Stimulated activated naive B cell treated with anti-CD40 and anti-IgM and Interleukin-4, amounts not matched to agents 10 μg/mL and 1 μg/mL and 100 μg/mL, for 72 hours (primary cell): ENCODE measurements at places on chromosomes 1 and 21.

DNA sequence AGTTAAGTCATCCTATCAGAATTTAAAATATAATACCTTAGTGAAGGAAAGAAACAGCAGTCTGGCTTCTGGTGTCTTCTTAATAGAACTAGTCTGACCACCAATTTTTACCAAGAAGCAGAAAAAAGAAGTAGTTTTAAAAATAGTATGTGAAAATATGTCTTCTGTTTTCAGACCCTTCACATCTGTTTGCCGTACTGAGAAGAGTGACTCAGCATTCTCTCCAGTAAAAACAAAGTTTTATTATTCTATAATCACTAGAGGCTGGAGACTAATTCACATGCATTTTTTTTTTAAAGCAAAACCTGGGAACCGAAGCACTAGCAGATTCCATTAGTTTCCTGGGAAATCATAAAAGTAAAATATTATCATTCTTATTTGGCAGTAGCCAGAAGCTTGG lies 163.8 kb downstream of the COL24A1 start:
- no peak for DNase-seq

- DNase-seq: no peak
Observed at GRCh38 chr1:229075716-229076115, 195.2 kb upstream of the RAB4A start.

DNA sequence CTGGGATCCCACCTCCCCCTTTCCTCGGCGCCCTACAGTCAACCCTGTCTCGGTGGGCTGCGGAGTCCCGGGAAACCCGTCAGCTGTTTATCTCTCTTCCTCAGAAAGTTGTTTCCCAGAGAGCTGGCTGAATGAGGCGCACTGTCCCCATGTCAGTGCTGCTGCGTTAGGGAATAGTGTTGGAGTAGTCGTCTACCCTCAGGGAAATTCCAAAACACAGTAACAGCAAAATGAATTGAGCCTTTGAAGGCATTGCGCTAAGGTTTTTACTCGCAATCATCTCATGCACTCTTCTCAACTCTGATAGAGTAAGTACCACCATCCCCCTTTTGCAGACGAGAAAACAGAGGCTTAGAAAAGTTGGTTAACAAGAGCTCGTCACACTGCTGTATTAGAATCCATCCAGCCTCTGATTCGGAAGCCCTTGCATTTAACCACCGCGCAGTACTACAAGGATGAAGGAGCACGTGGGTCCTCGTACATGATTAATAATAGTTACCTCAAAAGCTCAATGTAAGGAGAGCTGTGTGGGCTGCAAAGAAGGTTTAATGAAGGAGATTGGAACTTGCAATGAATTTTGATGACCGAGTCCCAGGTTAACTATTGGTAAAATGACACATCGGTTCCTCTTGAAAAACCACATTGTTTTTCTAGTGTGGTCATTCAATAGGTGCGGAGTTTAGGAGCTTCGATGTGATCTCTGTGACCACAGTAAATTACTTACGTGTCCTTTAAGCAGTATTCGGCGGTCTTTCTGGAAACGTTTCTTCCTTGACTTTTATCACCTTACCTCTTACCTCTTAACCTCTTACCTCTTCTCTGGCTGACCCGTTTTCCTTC lies 788 bp upstream of the EDEM3 start:
- no peak for DNase-seq

DNA sequence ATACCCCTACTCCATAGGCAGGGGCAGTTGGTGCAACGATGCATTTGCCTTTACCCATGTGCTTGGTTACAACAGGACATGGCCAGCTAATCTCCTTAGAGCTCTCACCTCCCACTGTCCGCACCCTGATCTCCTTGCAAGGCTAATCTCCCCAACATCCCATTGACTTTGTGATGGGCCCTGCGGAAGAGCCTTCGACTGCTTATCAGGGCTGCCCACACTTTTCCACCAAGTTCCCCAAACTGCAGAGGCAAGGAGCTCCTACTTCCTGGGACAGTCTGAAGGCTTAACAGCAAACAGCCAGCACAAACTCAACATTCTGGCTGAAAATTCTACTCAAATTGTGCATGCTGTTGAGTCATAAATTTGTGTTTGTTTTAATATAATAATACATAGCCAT lies 36.0 kb downstream of the C1orf94 start:
- no peak for DNase-seq

DNA sequence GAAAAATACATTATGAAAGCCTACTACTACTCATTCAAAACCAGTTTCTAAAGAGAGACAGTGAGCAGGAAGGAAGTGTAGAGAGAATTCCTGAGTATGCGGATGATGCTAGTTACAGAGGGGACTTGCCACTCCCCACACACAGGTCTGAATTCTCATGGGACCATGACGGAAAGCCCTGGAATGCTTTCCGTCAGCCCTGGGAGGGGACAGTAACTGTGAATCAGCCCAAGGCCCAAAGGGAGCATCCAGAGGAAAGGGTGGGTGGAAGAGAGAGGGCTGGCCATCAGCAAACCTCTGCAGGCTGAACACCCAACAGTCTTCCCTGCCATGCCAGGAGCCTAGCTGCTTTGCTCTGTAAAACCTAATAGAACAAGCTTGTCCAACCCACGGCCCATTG lies 36.4 kb downstream of the RCSD1 start:
- DNase-seq: no peak

DNA sequence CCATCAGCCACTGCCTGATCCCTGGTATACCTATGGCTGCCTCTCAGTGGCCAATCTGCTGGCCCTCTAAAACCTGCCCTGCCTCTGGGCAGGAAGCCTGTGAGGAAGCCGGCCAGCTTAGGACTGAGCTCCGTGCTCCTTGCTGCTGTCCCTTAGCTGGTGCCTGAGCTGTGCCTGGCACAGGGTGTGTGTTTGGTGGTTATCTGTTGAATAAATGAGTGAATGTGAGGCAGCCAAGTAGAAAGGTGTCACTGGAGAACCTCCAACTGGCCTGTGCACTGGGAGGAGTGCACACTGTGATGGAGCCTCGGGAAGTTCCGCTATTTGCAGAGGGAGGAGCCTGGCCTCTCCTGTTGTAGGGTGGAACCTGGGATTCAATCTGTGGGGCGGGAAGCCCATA lies 63.4 kb upstream of the STUM start:
- DNase-seq: no peak

GRCh38 chr1:216485042-216485441 lies 61.8 kb upstream of the USH2A start:
- no peak for DNase-seq

GRCh38 chr21:29289317-29289716 lies 9.4 kb upstream of the BACH1 start:
- no peak for DNase-seq

DNA sequence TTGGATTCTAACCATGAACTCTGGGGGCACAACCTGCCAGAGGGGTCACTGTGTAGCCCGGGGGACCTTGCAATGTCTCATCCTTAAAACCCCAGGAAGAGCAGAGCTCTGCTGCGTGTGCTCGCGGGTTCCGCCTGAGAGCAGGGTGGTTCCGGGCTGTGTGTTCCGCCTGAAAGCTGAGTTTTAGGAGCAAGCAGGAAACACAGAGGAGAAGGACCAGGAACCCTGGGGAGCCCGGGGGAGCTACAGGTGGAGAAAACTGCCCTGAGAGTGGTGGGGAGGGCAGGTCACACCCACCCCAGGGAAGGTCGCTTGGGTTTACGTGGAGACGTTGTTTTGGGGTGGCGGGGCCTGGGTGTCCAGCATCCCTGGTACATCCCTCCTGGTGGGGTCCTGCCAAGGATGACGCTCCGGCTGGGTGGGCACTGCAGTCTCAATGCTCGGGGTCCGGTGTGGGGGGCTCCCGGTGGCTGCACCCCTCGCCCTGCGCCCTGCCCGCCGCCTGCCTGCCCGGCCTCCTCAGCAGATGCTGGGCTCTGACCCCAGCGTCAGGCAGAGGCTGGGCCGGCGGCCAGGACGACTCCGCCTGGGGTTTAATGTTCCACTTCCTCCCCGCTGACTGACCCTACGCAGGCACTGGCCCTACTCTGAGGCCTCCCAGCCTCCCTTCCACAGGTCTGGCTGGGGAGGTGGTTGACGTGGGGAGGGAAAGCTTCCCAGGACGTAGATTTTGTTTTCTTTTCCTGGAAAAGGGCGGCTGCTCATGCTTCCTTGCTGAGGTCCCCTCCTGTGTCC lies 17.3 kb upstream of the C1orf159 start:
- DNase-seq: no peak

DNA sequence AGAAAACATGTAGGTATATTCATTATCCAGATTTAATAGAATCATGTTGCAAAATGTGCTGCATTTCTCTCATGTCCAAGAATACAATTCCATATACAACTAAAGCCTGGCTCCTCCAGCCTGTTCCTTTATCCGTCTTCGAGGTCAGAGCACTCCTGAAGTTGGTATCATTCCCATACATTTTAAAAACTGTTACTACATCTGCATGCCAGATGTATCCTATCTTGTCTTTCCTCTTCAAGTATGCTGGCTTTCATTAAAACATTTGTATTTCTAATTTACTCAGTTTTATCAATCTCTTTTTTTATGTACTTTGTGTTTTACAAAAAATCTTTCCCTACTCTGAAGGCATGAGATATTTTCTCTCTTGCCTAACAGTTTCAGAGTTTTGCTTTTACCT lies 536.6 kb upstream of the USP24 start:
- DNase-seq: no peak

DNA sequence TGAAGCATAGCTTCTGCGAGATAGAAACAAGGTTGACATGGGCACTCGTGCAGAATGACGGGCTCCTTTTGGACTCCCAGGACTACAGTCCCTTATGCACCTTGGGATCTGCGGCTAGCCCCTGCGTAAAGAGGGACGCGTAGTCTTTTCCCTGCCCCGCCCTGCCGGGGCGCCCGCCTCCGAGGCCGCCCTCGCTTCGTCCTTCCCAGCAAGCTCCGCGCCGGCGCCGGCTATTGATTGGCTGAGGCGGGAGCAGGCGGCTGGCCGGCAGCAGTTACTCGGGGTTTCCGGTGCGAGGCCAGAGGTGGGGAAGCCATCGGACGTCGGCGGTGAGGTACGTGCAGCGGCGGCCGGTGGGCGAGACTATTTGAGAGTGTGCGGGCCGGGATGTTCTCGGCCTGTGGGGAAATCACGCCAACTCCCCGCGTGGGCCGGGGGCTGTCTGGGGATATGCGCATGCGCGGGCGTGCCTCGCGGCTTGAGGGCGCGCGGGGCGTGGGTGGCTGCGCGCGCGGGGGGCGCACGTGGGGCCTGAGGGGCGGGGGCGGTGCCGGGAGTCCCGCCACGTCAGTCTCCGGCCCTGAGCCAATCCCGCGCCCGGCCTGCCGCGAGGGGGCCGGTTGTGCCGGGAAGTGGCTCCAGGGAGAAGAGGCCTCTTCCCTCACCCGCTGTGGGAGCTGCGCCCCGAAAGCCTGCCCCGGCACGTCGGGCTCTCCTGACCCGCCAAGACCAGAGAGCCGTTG lies at the start of gene TXLNA:
TXLNA (plus strand) TSS at position 233 of the 743 bp plus-strand sequence. CDS start 671 bp downstream, outside the sequence.
- DNase-seq: peak; percentile 89

GRCh38 chr1:63917571-63918417 lies 144.0 kb downstream of the ROR1 start:
- no peak for DNase-seq

DNA sequence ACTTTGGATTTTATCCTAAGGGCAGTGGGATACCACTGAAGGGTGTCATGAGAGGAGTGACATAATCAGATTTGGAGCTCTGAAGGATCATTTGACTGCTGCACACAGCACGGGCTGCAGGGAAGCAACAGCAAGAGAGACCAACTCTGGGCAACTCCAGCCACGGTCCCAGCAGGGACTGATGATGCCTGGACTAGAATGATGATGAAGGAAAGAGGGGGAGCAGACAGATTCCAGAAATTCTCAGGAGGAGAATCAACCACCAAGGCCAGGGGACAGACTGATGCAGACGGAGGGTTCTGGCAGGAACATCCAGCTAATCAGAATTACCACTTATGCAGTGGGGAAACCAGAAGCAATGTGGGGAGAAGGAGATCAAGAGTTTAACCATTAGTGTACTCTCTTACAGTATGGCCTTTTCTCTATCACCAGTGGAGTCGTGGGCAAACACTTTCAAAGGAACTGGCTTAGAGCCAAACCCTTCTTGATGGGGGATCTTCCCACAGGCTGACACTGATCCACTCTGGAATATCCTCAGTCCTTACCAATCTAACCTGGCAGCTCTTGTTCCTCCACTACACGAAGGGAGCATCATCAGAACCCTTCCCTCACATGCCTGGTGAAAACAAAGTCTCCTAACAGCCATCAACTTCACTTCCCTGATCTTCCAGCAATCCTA lies 3.3 kb downstream of the URB1 start:
- no peak for DNase-seq

GRCh38 chr1:214895011-214895600 lies 187.4 kb upstream of the KCNK2 start:
- DNase-seq: no peak

GRCh38 chr1:111943066-111943465 lies 46.4 kb downstream of the KCND3 start:
- DNase-seq: no peak

- no peak for DNase-seq
Observed at GRCh38 chr1:151372058-151372934, at the start of gene SELENBP1. Gene SELENBP1 (minus strand): TSS chr1:151372705. CDS start chr1:151372641, 64 bp downstream.

GRCh38 chr1:54569339-54569738 lies 21.3 kb downstream of the ACOT11 start:
- no peak for DNase-seq

DNA sequence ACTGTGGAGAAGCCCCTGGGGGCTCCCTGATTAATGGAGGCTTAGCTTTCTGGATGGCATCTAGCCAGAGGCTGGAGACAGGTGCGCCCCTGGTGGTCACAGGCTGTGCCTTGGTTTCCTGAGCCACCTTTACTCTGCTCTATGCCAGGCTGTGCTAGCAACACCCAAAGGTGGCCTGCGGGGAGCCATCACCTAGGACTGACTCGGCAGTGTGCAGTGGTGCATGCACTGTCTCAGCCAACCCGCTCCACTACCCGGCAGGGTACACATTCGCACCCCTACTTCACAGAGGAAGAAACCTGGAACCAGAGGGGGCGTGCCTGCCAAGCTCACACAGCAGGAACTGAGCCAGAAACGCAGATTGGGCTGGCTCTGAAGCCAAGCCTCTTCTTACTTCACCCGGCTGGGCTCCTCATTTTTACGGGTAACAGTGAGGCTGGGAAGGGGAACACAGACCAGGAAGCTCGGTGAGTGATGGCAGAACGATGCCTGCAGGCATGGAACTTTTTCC lies 24.8 kb downstream of the PCSK9 start:
- no peak for DNase-seq

- no peak for DNase-seq
Observed at GRCh38 chr1:201876148-201876818, 12.4 kb upstream of the SHISA4 start.

DNA sequence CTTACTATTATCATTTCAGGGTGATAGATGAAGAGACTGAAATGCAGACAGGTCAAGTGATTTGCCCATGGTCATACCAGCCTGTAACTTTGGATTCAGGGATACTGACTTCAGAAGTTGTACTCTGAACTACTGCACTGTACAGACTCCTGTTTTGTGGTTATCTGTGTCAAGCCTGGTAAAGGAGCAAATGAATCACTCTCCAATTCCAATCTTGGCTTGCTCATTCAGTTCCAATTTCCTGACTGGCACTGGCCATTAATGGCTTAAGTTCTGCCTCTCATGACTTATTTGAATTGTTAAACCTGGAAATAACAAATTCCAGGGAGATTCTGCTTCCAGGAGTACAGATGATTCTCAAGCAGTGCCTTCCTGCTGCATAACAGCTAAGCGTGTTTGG lies 45.4 kb upstream of the PLD5 start:
- DNase-seq: no peak
